ENCODE measurements at places on chromosomes 4 and X. TPM values are rescaled to one million over a fixed set of nuclear protein-coding genes. Genes with fewer than 3 reads are reported as not detected.

The LRP2BP gene
- total RNA-seq: 1.4 TPM

The CTAG1B gene
- total RNA-seq: not detected

The HSD17B13 gene
- 0.20 TPM for total RNA-seq

The FABP2 gene
- total RNA-seq: not detected

The PCDH11X gene
- total RNA-seq: not detected

- no peak for DNase-seq
Measured at GRCh38 chr4:8694651-8695151, 102.1 kb downstream of the CPZ start.

- DNase-seq: no peak
Measured at GRCh38 chr4:84967243-84967690, 777 bp upstream of the WDFY3 start.

- DNase-seq: no peak
Measured at GRCh38 chr4:2371765-2372487, 46.5 kb downstream of the ZFYVE28 start.

DNA sequence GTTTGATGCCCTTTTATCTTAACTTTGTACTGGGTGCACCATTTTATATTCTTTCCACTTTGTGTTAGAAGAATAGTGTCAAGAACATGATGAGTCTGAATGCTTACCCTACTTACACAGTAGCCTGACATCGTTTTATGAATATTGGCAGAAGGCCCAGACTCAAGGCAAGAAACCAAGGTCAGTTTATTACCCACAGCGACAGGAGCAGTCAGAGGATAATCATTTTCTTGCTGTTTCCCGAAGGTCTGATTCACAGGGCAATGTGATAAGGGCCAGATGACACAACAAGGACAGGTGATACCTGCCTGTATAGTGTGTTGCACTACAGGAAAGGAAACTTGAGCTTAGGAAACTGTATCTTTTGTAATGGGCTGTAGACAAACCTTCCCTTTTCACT, 417.4 kb downstream of the SPOCK3 start:
- no peak for DNase-seq

DNA sequence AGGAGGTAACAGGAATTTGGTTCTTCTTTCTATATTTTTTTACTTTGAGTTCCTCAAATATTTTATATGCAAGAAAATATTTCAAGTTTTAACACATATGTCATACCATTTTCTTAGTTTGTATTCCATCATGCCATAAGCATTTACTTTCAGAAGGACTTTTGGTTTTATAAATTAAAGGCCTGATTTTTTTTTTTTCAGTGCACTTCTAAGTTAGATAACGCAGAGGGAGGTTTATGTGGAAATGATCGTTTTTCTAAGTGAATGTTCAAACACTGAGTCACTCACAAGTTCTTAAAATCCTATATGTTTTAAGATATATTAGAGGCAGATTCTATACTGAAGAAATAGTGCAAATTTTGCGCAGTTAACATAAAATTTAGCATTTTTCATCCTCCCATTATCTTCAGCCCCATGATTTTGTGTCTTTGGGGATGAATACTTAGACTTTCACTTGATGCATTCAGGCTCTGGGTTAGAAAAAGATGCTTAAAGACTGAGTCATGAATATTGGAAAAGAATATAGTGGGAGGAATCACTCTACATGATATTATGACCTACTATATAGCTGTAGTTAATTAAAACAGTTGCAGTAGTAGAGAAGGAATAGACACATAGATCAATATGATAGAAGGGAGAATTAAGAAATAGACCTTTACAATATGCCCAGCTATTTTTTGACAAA, 54.9 kb downstream of the COL4A5 start:
- no peak for DNase-seq
